ENCODE measurements at places on chromosomes 7 and 10.

- no peak for DNase-seq
Observed at GRCh38 chr10:127926455-127926854, 19.6 kb downstream of the PTPRE start.

DNA sequence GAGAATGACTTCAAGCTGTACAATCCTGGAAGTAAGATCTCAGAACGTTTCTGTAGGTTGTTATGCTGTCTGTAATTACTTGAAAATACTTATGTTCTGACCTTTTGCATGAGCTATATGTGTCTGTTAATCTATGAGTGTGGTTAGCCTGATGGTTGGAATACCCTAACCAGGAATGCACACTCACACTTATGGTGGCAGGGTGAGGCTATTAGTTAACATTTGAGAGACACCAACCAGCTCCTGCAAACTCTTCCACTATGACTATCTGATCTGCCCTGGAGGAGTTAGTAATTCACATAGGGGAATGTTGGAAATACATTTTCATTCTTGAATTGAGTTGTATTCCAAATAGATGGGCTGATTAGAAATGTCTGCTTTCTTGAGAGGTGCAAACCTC, 450.3 kb downstream of the INHBA start:
- no peak for DNase-seq

DNA sequence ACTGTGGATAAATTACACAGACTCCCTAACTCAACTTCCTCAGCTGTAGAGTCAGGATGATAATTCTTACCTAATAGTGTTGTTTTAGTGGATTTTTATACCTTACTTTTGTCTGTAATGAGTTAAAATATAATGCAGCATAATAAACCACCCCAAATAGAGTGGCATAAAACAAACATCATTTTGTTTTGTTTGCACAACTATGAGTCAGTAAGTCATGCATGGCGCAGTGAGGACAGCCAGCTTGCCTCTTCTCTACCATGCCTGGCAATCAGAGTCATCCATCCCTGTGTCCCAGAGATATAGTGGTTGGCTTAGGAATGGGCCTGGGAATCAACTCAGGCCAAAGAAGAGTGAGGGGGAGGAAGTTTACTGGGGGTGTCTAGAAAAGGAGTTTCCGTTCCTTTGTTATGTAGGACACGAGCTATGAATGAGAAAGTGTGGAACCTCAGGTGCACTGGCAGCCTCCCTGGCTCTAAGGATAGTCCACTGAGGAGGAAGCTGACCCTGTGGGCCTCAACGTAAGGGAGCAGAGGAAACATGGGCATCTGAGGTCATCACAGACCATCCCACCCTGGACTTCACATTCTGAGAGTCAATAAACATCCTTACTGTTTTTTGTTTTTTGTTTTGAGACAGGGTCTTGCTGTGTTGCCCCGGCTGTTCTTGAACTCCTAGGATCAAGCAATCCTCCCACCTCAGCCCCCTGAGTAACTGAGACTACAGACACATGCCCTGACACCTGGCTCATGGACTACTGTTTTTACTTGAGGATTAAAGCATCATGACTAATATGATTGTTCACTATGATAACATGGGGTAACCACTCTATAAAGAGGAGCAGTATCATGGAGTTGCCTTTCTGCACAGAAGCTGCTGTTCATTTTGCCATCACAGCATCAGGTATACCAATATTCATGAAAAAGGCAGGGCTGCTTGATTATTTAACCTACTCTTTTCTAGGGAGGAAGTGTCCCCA, 21.0 kb upstream of the GRB10 start:
- peak; percentile 27 for DNase-seq

DNA sequence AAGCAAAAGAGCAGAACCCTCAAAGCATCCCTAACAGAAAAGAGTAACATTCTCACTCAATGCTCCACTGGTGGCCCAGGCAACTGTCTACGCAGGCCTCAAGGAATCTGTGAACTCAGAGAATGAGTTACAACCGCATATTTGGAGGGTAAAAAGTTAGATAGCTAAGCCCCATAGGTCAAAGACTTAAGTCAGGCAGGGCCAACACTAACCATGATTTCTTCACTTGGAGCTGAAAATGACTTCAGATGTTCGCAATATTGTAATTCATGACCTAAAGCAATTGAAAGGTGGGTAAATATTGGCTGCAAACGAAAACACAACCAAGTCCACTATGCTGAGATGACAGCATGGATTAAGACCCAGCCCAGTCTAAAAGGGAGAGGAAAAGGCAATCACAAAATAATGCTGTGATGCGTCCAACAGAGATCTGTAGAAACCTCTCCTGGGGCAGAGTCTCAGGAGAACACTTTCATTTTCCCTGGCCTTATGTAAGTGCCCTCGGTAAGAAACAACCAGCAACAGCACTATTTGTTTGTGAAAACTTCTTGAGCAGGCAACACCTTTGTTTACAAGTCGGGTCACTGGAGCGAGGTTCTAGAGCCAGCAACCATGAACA, 176.5 kb downstream of the TNS3 start:
- DNase-seq: no peak

DNA sequence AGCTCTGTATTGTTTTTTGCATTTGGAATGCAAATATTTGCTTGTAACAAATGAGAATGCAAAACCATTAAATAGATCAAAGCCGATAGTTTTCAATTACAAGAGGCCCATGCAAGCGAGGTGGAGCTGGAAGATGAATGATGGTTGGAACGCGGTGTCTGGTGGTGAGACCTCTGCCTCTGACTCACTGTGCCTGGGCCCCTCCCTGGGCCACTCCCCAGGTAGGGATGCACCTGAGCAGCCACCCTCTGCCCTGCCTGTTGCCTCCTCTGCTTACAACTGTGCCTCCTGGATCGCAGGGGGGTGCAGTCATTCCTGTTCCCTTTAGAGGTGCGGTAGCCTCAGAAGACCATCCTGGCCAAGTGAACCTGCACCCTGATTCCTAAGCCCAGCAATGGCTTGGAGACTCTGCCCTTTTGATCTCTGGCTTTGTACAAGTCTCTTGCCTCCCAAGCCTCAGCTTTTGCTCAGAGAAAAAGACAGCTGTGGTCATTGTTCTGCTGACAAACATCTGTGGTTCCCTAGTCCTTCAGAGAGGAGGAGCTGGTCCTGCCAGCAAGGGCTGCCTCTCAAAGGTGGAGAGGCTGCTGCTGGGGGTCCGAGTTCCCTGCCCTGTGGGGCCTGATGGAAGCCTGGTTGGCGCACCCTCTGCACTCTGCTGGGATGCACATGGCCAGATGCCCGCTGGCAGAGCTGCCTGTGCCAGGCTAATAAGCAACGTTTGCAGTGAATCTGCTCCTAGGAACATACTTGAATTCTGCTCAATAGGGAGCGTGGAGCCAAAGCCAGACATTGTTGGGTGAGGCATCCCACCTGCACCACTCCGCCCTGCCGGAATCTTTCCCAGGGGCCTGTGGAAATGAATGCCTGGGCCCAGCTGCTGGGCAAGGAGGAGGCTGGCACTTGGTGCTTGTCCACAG, 126.3 kb upstream of the TCERG1L start:
- no peak for DNase-seq

DNA sequence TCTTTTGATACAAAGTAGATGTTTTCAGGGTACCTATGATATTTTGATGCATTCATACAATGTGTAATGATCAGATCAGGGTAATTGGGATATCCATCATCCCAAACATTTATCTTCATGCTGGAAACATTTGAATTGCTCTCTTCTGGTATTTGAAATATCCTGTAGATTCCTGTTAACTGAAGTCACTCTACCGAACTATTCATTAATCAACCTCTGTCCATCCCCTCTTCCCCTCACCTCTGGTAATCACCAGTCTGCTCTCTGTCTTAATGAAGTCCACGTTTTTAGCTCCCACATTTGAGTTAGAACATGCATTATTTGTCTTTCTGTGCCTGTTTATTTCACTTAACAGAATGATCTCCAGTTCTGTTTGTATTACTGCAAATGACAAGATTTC, 11.3 kb downstream of the MTG1 start:
- peak; percentile 61 for DNase-seq

GRCh38 chr10:131994435-131994834, 12.7 kb upstream of the BNIP3 start:
- DNase-seq: no peak

- DNase-seq: no peak
Observed at GRCh38 chr7:71601851-71602250, 469.9 kb downstream of the GALNT17 start.

GRCh38 chr10:113093188-113094113, 143.4 kb downstream of the TCF7L2 start:
- DNase-seq: peak; percentile 26

- DNase-seq: no peak
Observed at GRCh38 chr7:141525973-141526514, 25.2 kb upstream of the AGK start.

- DNase-seq: no peak
Observed at GRCh38 chr10:31515819-31516402, 196.9 kb downstream of the ZEB1 start.

- DNase-seq: no peak
Observed at GRCh38 chr10:70695241-70696030, 23.1 kb downstream of the ADAMTS14 start.

DNA sequence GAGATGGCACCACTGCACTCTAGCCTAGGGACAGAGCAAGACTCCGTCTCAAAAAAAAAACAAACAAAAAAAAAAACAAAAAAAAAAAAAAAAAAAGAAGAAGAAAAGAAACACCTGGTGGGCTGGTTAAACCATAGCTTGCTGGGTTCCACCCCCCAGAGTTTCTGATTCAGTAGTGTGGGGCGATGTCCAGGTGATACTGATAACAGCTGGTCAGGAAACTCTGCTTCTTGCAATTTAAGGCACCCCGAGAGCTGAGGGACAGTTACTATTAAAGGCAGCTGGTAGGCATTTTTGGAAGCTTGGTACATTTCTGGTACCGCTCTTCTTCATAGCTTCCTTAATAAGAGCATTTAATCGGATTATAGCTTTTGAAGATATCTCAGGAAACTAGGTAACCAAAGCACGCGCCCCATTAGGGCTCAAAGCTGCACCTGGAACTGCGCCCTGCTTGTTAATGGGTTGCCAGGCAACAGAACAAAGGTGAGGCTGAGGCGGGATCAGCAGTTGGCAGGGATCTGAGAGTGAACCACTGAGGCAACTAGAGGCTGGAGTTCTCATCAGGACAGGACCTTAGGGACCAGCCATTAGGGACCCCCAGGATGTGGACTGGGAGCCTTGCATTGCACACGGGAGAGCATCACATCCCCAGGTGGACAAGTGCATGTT, 6.5 kb upstream of the SDK1 start:
- DNase-seq: no peak

DNA sequence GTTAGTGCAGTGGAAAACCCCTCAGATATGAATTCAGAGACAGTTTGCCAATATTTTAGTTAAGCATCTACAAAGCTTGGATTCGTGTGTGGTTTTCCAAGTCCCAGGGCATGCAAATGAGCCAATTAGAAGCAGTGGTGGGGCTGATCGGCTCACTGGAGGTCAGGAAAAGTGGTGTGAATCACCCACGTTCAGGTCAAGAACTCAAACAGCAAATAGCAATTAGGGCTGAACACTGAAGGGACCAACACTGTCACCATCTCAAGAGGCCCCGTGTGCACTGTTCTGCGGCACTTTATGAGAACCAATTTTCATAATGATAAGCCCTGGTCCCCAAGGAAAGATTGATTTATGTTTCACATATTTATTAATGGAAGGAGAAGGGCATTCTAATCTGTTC, 68.9 kb downstream of the ADARB2 start:
- no peak for DNase-seq
